Left ventricle myocardium superior (tissue), 1 donor: ENCODE measurements at places on chromosomes 11 and 22. TPM values are rescaled to one million over a fixed set of nuclear protein-coding genes. Genes with fewer than 3 reads are reported as not detected.

The ANKK1 gene
- 0.10 TPM for total RNA-seq

The CLDN5 gene
- total RNA-seq = 25.5 TPM

The ARHGAP20 gene
- total RNA-seq = 0.27 TPM

The LINC01488 gene
- not detected for total RNA-seq

The CHRDL2 gene
- 3.9 TPM for total RNA-seq

The CRYBB2 gene
- not detected for total RNA-seq

The OR52I1 gene
- total RNA-seq = not detected

The MRGPRX4 gene
- total RNA-seq = not detected

The UBQLNL gene
- 0.17 TPM for total RNA-seq

The TRAPPC4 gene
- 30.4 TPM for total RNA-seq

The TP53AIP1 gene
- not detected for total RNA-seq

The OR51A7 gene
- not detected for total RNA-seq

The DDX6 gene
- 126 TPM for total RNA-seq

The PNPLA3 gene
- 0.25 TPM for total RNA-seq

The SMIM35 gene
- not detected for total RNA-seq

The OR52E8 gene
- total RNA-seq = not detected

The KCNJ1 gene
- total RNA-seq = 0.07 TPM
